ENCODE measurements at places on chromosomes 11 and 22.

- DNase-seq = no peak
Measured at GRCh38 chr11:96299155-96299888, 43.7 kb downstream of the MAML2 start.

DNA sequence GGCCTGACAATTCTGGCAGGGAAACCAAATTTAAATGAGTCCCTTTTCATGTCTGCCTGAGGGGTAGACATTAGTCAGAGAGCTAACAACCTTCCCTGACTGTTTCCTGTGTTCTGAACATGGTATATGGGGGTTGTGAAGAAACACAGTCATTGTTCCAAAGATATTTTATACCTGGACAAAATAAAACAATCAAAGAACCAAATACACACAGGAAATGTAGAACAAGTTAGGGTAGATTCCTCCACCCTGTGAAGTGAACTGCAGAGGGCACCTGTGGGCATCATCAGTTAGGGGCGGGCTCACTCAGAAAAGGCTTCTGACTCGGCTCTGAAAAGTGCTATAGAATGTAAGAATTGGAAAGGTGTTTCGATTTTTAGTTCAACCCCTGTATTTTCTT is 231.9 kb upstream of the CADM1 start:
- no peak for DNase-seq

DNA sequence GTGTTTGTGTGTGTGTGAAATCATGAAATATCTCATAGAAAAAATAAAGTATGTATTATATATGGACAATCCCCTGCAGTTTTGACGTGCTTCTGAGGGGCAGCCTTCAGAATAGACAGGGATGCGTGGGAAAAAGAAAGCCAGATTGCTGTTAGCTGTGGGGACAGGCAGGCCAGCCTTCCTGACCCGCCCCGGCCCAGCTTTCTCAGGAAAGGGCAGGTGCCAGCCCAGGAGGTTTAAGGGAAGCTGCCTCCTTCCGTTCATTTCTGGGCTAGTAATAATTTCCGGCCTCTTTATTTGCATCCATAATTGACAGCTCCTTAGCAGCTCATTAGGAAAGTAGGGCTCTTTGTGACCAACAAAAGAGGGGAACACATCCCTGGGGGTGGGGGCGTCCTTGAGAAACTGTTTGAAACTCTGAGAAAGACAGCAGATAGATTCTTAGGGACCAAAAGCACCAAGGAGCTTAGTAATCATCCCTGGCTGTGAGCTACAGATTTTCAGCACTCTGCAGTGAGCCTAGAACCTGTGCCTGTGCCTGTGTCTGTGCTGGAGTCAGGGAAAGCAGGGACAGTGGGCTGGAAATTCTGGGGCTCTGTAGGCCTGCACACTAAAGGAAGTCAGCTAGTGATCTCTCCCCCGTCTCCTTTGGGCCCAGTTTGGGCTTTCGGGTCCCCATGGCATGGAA is 632.9 kb upstream of the CADM1 start:
- DNase-seq = no peak

GRCh38 chr11:134574947-134575346 is 162.9 kb upstream of the B3GAT1 start:
- no peak for DNase-seq

DNA sequence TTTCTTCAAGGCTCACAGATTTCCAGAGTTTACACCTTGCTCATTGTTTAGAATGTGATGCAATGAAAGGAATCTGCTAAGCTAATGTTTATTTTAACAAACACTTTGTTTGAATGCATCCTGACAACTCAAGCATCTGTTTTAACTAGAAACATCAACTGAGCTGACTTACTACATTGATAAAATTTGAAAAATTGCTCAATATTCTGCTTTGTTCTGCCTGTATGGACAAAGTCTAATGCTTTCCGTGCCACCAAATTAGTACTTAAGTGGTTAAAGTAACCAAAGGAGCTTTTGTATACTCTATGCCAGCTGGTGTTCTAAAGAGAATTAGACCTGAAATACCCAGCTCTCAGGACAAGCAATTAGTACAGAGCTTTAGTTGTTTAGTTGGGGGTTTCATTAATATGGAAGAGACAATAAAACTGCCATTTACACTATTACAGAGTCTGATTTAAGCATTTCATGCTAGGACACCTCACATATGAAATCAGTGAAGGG is 105.2 kb downstream of the MAML2 start:
- DNase-seq = no peak

GRCh38 chr11:88152381-88152780 is 22.9 kb downstream of the RAB38 start:
- DNase-seq = no peak

- DNase-seq = no peak
Measured at GRCh38 chr11:46493791-46494190, 100.0 kb downstream of the AMBRA1 start.

DNA sequence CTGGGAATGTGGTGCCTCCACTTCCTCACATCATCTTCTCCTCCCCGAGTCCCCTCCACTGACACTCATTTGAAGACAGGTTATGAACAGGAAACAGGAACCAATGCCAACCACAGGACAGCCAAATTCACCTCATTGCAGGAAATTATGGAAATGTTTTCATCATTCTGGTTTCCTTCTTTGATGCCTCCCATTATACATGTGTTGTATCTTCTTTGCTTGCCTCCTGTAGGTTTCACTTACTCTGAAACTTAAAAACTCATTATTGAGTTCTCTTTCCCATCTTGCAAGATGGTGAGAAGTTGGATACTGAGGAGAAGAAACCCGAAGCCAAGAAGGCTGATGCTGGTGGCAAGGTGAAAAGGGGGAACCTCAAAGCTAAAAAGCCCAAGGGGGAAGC is 108.5 kb downstream of the PHF21B start:
- DNase-seq = no peak

DNA sequence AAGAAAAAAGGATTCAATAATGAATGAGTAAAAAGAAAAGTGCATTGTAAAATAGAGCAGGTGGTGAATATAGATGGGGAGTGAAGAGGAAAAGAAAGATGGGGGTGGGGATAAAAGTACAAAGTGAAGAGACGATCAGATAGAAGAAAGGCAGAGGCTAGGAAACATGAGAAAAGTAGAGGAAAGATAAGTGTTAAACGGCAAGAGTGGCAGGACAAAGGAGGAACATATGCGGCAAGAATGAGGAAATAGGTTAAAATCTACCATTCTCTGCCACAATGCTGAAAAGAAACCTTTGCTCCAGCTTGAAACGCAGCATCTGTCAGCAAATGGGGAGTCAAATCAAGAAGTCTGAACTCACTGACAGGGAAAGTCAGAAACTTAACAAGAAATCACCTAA is 6.8 kb downstream of the FUT4 start:
- no peak for DNase-seq

- DNase-seq = no peak
Measured at GRCh38 chr11:28878025-28878424, 769.8 kb downstream of the METTL15 start.

GRCh38 chr11:130462101-130462885 is 13.8 kb downstream of the ADAMTS15 start:
- no peak for DNase-seq

GRCh38 chr11:79406376-79406775 is 34.5 kb downstream of the TENM4 start:
- DNase-seq = no peak

GRCh38 chr11:112826026-112826425 is 135.2 kb upstream of the NCAM1 start:
- DNase-seq = no peak

All from CD4-positive, alpha-beta T cell (primary cell).